ENCODE measurements at places on chromosomes 4 and X. TPM values are rescaled to one million over a fixed set of nuclear protein-coding genes. Genes with fewer than 3 reads are reported as not detected.

Gene ERVMER34-1
- not detected for polyA plus RNA-seq

GRCh38 chrX:144840616-144841015, 406.7 kb upstream of the SPANXN1 start:
- DNase-seq = no peak

Gene MAGEA3
- not detected for polyA plus RNA-seq

DNA sequence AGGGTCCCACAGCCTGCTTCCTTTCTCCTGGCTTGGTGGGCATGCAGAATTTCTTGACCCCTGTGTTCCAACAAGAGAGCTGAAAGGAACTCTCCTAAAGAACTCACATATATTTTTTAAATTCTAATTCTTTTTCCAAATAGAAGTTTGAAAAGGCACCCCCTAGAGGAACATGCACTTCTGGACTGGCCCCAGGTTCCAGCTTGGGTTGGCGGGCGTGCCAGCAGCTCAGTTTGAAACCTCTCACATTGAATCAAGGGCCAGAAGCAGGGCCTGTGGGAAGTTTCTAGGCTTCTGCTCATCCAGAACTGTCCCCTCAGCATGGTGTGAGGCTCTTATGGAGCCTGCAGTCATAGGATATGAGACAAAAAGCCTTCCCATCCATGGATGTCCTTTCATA, 132.6 kb downstream of the ATG4A start:
- DNase-seq = no peak
